ENCODE measurements at places on chromosomes 1 and 21.

GRCh38 chr1:89877756-89878155, 56.9 kb downstream of the LRRC8D start:
- DNase-seq, result no peak

DNA sequence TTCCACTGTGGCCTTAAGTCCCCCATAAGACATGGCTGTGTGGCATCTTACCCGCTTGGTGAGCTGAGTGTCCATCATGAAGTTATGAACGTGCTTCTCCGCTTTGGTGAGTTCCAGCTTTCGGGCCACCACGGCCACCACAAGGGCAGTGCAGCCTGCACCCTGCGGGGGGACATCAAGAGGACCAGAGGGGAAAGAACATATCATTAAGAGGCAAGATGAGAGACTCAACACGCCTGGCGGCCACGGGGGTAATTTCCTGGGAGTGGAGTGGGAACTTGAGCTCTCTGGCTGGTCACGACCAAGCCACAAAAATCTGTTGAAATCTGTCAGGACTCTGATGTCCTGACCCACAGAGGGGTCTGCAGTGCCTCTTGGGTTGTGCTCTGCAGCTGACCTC, 117.9 kb upstream of the ADAR start:
- no peak for DNase-seq

DNA sequence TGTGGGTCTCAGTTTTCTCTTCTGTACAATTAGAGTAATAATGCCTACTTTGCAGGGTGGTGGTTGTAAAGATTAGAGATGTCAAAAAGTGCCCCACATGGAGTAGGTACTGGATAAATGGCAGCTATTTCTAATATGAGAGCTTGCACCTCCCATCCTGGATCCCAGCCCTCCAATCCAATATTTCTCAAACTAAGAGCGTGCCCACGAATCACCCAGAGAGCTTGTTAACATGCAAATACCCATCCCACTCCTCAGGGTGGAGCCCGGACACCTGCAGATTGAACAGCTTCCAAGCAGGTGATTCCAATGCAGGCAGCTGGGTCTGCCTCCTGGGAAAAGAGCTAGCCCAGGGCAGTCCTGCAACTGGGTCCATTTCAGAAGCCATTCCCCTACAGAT, 33.0 kb downstream of the LRRN2 start:
- DNase-seq, result no peak

DNA sequence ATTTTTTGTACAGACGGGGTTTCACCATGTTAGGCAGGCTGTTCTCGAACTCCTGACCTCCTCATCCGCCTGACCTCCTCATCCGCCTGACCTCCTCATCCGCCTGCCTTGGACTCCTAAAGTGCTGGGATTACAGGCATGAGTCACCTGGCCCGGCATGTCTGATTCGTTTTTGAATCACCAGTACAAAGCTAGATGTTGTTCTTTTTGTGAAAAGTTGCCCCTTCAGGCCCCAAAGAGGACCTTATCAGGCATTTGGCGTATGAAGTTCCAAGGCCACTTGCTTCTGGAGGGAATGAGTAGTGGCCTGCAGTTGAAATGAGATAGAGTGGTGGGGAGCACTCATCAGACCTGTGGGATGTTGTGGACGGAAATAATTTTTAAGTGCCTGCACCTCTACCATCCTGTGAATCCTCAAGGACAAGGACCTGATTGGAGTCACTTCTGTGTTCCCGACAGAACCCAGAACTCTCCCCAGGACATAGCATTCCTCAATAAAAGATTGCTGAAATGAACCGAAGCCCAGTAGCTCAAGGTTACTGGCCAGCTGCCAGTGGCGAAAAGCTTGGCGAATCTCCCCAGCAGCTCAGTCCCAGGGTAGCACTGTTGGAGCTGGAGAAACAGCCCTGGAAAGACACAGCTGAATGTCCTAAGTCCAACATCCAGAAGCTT, 50.1 kb downstream of the NDUFS5 start:
- DNase-seq, result no peak

- no peak for DNase-seq
Observed at GRCh38 chr1:65812065-65812464, 19.4 kb downstream of the PDE4B start.

DNA sequence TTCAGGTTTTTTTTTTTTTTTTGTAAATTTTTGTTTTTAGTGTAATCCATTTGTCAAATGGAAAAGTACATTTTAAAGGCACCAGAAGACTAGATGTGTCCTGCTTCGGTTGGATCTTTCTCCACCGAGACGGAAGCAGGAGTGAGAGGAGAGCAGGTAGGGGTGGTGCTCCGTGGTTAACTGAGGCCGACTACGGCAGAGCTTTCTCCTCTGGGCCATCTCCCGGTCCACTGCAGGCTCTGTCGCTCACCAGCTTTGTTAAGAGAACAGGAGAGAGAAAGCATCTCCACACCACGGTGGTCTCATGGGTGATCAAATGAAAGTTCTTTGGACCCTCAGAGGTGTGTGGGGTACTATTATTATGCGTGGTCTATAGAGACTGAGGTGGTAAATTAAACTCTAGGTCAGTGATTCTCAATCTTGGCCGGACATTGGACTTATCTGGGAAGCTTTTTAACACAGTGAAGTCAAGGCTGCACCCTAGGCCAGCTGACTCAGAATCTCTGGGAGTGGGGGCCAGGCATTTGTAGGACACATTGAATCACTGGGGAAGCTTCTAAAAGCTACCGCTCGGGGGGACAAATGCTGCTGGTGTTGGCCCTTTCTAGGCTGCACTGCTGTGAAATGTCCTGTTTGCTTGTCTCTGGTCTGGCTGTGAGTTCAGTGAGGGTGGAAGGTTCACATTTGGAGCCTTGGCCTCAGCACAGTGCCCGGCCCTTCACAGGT, 25.0 kb downstream of the ABCA4 start:
- DNase-seq, result no peak

GRCh38 chr21:17693801-17694200, 81.1 kb upstream of the BTG3 start:
- no peak for DNase-seq

DNA sequence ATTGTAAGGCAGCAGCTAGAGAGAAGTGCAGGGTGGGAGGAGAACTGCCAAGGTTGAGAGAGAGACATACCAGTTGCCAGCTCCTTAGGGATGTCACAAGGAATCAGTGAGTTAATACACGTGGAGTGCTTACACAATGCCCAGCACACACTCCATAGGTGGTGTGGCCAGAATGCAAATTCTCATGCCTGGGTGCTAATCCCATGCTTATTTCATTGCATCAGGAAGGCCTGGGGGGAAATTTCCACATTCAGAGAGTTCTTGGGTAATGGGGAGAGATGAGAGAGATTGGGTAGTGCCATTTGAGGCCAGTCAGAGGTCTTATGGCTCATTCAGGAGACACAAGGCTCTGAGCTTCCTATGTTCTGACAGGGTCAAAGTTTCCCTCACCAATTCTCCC, 38.7 kb downstream of the GJA5 start:
- no peak for DNase-seq

GRCh38 chr1:222919478-222919865, 104.6 kb downstream of the DISP1 start:
- DNase-seq, result no peak

GRCh38 chr1:77371396-77371795, 89.6 kb downstream of the AK5 start:
- no peak for DNase-seq

- DNase-seq, result no peak
Observed at GRCh38 chr21:32248571-32249461, 30.0 kb downstream of the MIS18A start.

DNA sequence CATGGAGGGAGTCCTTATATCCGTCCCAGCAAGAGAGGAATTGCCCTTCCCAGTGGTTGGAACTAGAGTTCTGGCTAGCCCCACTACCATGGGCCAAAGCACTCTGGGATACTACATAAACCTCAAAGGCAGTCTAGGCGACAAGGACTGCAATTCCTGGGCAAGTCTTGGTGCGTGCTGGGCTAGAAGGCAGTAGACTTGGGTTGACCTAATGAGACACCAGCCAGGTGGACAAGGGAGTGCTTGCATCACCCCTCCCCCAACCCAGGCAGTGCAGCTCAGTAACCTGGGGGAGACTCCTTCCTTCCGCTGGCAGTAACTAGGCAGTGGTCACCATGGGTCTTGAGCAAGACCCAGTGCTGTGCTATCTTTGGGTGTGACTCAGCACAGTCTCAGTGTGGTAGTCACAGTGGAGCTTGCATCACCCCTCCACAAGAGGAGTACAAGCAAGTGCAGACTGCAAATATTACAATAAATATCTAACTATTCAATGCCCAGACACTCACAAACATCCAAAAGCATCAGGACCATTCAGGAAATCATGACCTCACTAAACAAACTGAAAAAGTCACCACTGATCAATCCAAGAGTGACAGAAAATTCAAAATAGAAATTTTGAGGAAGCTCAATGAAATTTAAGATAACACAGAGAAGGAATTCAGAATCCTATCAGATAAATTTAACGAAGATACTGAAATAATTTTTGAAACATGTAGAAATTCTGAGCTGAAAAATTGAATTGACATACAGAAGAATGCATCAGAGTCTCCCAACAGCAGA, 84.7 kb upstream of the LYPLAL1 start:
- no peak for DNase-seq

GRCh38 chr1:217106231-217106901, 383.1 kb upstream of the ESRRG start:
- no peak for DNase-seq

DNA sequence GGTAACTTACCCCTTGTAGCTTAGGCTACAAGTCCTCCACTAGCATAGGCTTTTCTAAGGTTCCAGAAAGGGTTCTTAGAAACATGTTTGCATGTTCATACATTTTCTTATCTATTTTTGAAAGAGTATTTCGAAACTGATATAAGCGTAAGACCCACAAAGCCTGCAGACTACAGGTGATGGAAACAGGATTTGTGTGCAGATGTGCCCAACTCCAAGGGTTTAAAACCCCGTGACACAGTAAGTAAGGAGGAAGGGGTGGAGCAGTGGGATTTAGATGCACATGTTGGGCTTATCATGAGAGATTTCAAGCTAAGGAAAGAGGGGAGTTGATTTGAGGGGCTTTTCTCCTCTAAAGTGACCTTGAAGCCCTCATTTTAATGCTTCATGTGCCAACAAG, 164.7 kb downstream of the LTN1 start:
- no peak for DNase-seq

GRCh38 chr1:158153179-158153578, 27.5 kb upstream of the CD1D start:
- DNase-seq, result no peak

GRCh38 chr1:89528382-89528780, 3.8 kb downstream of the LRRC8B start:
- no peak for DNase-seq

DNA sequence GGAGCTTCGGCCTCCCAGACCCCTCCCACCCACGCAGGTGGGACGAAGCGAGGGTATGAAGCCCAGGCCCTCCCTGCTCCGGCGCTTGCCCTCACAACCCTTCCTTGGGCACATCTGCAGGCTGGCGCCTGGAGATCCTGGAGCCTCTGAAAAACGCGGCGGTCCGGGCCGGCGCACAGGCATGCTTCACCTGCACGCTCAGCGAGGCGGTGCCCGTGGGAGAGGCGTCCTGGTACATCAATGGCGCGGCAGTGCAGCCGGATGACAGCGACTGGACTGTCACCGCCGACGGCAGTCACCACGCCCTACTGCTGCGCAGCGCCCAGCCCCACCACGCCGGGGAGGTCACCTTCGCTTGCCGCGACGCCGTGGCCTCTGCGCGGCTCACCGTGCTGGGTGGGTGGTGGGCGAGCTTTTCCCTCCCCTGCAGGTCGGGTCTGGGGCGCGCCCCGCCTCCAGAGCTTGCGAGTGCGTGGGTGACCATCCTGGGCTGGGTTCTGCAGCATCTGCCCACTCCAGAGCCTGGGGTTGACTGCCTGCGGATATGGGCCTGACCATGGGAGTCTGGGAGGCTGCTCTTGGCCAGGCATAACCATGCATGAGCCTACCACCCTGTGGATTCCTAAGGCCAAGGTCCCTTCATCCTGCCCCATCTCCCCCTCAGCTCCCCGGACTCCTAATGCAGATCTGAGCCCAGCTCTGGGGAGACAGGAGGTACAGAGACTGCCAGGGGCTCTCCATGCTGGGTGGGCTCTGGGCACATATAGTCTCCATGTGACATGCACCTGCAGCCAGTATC, 89.8 kb downstream of the TRIM11 start:
- DNase-seq, result no peak

DNA sequence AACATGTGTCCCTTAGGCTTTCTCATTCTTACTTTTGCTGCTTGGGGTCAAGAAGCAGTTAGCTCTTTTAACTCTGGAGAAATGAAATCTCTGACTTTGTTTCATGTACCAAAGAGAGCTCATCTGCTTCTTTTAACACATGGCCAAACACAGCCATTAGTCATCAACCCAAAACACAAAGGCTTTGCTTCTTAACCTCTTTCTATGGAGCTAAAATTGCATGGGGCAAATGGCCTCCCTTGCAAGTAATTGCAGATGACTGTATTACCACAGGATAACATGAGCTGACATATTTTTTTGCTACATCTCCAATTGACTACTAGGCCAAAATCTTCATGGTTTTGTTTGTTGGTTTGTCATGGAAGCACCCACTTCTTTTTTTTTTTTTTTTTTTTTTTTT, 300.9 kb downstream of the BRINP3 start:
- DNase-seq, result no peak

- DNase-seq, result no peak
Observed at GRCh38 chr1:57748719-57749118, 324.9 kb upstream of the DAB1 start.

- DNase-seq, result no peak
Observed at GRCh38 chr1:38558500-38559445, 300.8 kb downstream of the RRAGC start.

GRCh38 chr1:166843769-166844596, 4.7 kb downstream of the POGK start:
- no peak for DNase-seq

GRCh38 chr1:214192825-214193643, 87.9 kb upstream of the SMYD2 start:
- DNase-seq, result no peak

DNA sequence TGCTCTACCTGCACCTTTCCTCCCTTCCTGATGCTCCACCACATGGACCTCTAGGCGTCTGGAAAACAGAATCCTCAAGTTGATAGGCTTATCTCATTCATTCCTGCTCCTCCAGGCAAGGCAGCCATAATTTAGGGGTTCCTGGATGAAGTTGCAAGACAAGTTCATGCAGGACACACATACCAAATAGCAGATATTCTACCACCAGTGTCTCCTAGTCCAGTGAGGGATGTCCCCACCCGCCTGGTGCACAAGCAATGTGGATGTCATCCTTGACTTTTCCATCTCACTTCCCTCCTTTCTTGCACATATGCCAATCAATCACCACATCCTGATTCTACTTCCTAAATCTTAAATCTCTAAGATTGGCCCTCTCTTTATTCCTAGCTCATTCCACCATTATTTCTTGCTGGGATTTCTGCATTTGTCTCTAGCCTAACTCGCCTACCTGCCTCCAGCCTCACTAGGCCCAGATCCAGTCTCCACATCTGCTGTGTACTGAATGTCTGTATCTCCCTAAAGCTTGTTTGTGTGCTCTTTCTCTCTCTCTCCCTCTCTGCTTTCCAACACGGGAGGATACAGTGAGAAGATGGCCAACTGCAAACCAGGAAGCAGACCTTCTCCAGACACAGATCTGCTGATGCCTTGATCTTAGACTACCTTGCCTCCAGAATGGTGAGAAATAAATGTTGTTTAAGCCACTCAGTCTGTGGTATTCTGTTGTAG, 40.5 kb downstream of the CD34 start:
- DNase-seq, result no peak

- no peak for DNase-seq
Observed at GRCh38 chr1:76881762-76882161, 14.5 kb downstream of the ST6GALNAC5 start.
